Kasumi-1 (cell line): ENCODE measurements at places on chromosomes 7 and 10.
A peak's percentile ranks its signal among the peaks of the same experiment; 100 is the strongest.

DNA sequence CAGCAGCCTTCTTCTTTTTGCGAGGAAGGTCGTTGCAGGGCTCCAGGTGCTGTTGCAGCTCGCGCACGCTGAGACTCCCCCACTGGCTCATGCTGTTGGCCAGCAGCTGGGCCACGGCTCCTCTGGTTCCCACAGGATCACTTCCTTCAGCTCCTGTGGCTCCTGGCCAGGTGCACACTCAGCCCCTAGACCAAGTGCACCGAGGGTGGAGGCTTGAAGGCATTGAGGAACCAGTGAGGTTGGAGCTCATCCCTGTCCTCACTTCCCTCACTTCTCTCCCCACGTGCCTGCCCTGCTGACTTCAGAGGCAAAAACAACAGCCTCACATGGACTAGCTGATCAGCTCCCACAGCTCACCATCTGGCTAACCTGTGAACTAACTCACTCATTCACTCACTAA lies 46.2 kb upstream of the ADRB1 start:
- peak; percentile 16 for DNase-seq

GRCh38 chr7:74474271-74474865 lies 20.7 kb downstream of the GTF2IRD1 start:
- no peak for DNase-seq

GRCh38 chr7:148790131-148790726 lies 91.5 kb downstream of the CUL1 start:
- DNase-seq: no peak

DNA sequence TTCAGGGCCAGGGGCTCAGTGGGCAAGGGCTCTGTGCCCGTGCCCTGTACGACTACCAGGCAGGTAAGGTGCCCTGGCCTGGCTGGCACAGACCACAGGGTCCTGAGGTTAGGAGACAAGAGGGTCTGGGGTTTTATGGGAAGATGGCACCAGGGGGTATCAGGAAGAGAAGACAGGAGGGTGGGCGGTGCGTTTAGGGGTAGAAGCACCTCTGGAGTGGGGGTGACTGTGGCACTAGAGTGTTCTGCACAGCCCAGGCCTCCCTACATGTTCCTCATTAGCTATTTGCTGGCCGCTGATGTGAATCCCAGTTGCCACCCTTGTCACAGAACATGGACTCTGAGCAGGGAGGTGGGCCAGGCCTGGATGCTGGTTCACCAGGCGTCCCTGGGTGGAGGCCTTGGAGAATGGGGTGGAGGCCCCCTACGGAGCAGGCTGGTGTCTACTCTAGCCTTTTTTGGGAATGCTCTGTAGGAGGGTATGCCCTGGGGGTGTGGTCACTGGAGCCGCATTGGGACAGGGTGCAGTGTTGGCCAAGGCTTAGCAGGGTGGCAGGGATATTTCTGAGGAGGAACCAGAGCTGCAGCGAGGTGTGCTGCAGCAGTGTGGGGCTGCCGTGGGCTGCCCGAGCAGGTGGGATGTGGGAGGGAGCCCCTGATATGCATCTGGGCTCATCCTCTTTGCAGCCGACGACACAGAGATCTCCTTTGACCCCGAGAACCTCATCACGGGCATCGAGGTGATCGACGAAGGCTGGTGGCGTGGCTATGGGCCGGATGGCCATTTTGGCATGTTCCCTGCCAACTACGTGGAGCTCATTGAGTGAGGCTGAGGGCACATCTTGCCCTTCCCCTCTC lies 5.0 kb downstream of the PGAM2 start:
- DNase-seq: no peak

DNA sequence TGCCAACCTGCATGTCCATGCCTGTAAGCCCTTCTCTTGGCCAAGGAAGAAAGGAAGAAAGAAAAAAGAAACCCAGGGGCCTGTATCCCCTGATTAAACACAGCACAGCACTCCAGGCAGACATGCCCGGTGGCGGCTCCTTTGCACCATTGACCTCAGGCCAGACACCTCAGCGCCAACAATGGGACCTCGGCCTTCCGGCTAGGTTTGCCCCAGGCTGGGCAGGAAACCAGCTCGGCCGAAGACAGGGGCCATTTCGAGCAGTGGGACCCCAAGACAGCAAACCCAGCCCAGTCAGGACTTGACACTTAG lies 2.8 kb downstream of the HOXA10 start:
- no peak for DNase-seq

- DNase-seq: no peak
Observed at GRCh38 chr7:108026116-108026515, 23.2 kb upstream of the LAMB1 start.

GRCh38 chr7:65404020-65404419 lies 30.4 kb downstream of the ZNF92 start:
- no peak for DNase-seq

DNA sequence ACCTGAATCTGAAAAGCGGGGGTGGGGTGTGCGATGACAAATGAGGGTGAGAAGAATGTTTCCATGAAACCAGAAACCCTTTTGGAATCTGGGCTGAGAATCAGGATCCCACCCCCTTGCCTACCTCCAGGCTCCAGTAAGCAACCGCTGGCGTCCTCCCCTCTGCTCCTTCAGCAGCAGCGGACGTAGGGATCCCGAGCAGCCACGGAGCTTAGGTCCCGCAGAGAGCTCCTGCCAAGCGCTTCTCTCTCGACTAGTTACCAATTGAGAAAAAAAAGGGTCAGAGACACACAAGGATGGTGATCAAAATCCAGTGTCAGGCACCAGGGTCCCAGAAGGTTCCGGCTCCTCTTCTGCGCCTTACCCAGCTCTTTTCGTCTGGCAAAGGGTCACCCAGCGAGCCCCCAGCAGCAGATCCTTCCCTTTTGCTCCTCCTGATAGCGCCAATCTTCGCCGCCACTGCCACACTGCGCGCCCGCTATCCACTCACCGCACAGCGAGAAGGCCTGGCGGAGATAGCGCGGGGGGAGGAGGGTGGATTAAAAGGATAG lies 733.5 kb downstream of the ZWINT start:
- DNase-seq: no peak

- no peak for DNase-seq
Observed at GRCh38 chr10:23391821-23392220, 47.1 kb upstream of the OTUD1 start.

GRCh38 chr10:32893434-32893833 lies 64.6 kb downstream of the ITGB1 start:
- DNase-seq: peak; percentile 38

GRCh38 chr7:106035568-106035967 lies 72.5 kb downstream of the CDHR3 start:
- no peak for DNase-seq

- DNase-seq: peak; percentile 58
Observed at GRCh38 chr7:139680676-139681462, 96.9 kb downstream of the HIPK2 start.

DNA sequence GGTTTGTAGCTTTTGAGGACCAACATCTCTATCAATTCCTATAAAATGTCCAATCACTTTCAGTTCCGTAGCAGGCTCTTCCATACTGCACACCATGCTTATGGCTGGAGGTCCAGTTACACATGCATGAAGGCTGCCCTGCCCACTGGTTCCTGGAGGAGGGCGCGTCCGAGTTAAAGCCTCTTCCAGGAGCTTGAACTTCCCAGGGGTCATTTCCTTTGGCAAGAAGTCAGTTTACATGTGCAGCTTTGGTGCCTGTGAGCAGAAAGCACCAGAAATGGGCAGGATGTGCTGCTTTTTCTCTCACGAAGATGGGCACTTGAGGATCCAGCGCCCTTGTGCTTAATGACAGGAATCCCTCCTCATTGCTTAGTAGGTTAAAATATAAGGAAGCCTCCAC lies 17.6 kb upstream of the PHYH start:
- DNase-seq: no peak

DNA sequence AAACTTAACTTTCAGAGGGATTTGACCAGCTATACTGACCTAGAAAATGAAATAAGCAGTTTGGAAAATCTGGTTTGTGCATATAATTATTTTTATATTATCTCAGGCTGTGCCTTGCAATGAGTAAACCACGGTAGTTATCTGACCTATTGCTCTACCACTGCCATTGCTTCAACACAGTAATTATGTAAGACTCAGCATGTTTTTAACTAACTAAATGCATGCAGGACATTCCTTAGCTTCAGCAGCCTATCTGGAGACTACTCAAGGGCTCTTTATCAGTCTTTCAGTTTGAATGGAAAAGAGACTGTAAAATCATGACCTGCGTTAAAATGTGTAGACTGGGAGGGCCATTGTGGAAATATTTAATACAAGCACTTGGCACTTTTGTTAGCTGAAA lies 22.5 kb downstream of the CHN2 start:
- no peak for DNase-seq

- no peak for DNase-seq
Observed at GRCh38 chr7:100266576-100267354, 40.7 kb upstream of the SPDYE3 start.

DNA sequence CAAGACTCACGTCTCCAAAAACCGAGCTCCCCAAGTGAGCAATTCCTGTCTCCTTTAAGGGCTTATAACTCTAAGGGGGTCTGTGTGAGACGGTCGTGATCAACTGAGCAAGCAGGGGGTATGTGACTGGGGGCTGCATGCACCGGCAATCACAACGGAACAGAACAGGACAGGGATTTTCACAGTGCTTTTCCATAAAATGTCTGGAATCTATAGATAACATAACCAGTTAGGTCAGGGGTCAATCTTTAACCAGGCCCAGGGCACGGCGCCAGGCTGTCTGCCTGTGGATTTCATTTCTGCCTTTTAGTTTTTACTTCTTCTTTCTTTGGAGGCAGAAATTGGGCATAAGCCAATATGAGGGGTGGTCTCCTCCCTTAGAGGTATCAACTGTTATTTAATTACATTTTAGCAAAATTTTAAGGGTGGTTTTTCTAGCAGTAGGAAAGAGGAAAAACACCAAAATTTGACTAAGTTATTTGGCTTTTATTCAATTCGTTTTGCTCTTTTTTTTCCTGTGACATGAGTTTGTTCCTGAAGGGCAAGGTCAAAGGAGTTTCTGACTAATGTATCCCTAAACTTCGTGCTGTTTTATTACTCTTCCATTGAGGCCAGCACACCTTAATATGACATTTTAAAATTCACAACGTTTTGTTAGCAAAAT lies 121.4 kb upstream of the SEC61G start:
- DNase-seq: no peak

GRCh38 chr7:556291-556826 lies 36.7 kb upstream of the PDGFA start:
- DNase-seq: no peak

GRCh38 chr10:12484002-12484918 lies 134.9 kb downstream of the CAMK1D start:
- DNase-seq: no peak

- no peak for DNase-seq
Observed at GRCh38 chr7:4725014-4725849, 43.1 kb downstream of the FOXK1 start.

DNA sequence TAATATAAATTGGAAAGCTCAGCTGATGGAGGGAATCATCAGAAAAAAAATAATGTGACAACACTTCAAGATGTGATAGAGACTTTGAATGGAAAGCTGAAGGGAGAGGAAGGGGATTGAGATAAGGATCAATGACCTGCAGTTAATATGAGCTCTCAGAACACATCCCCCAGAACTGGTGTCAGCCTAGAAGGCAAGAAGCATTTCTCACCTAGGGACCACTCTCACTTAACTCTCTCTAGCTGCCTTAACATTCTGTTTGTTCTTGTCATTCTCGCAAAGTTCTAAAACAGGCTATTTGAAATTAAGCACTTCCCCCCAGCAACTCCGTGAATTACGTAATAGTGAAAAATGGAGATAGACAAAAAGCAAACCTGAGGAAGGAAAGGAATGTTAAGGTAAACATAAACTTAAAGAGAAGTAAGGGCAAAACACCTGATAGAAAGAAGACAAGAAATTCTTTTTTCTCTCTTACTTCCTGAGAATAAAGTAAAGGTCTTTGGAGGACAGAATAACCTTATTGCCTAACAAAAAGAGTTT lies 1.2 kb upstream of the MPP7 start:
- no peak for DNase-seq

- no peak for DNase-seq
Observed at GRCh38 chr7:4634166-4634565, 47.9 kb upstream of the FOXK1 start.

GRCh38 chr10:131891929-131892805 lies 8.6 kb upstream of the PPP2R2D start:
- DNase-seq: no peak

- no peak for DNase-seq
Observed at GRCh38 chr10:22655312-22655981, 58.9 kb downstream of the PIP4K2A start.

- no peak for DNase-seq
Observed at GRCh38 chr10:72086466-72087391, 1.6 kb downstream of the SPOCK2 start.

DNA sequence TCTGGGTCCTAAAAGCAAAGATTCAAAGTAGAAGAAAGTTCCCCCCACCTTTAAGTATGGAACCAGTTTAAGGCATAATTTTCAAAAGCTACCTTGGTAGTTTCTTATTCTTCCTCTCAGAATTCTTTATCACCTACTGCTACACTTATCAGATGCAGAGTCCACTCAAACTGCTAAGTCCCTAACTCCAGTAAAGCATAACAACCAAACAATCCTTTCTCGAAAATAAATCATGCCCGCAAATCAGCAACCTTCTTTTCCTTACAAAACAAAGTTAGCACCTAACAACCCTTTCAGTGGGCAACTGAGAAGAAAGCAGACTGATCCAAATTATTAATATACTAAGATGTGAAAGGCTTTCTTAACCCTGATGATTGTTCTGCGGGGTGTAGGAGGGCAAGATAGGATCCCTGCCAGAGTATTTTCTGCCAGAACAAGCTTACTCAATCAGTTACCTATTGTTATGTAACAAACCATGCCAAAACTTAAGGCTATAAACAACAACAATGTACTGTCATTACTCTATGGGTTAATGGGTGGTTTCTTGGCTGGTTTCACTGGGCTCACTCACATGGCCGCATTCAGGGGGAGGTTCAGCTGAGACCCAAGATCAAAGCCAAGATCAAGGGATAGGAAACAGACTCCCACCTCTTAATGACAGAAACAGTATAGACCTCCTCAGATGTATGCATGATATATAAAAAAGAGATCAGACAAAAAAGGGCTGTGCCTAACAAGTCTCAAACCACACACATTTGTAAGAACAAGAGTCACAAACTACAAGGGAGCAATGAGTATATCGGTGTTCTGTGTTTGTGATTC lies 42.0 kb downstream of the CCDC6 start:
- no peak for DNase-seq

- DNase-seq: no peak
Observed at GRCh38 chr7:144523621-144524020, 120.1 kb upstream of the NOBOX start.

DNA sequence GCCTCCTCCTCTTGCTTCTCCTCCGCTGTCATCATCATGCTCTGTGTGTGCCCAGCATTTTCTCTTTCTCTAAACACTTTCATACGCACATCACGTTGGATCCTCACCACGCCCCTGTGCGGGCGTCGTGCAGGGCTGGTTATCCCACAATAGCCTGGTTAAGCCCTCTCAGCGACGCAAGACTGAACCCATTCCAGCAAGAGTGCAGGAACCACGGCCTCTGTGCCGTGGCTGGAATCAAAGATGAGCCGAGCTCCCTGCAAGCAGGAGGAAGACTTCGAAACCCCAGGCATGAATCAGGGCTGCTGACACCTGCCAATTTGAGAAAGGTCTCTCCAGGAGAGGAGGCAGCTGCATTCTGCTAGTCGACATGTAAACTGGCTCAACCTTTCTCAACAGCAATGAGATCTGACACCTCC lies 74.8 kb upstream of the FOXK1 start:
- no peak for DNase-seq

GRCh38 chr10:120749856-120750566 lies 101.2 kb upstream of the WDR11 start:
- DNase-seq: peak; percentile 43

GRCh38 chr7:16430133-16430532 lies 8.8 kb upstream of the CRPPA start:
- DNase-seq: no peak

- no peak for DNase-seq
Observed at GRCh38 chr10:89348481-89348880, 20.7 kb downstream of the IFIT3 start.

- no peak for DNase-seq
Observed at GRCh38 chr10:44369854-44370253, 15.0 kb downstream of the CXCL12 start.
